ENCODE measurements at places on chromosomes 7 and 10. TPM values are rescaled to one million over a fixed set of nuclear protein-coding genes. Genes with fewer than 3 reads are reported as not detected.

NKX1-2 gene
- total RNA-seq: not detected

- no peak for DNase-seq
Measured at GRCh38 chr7:71144963-71145362, 13.0 kb downstream of the GALNT17 start.

DNA sequence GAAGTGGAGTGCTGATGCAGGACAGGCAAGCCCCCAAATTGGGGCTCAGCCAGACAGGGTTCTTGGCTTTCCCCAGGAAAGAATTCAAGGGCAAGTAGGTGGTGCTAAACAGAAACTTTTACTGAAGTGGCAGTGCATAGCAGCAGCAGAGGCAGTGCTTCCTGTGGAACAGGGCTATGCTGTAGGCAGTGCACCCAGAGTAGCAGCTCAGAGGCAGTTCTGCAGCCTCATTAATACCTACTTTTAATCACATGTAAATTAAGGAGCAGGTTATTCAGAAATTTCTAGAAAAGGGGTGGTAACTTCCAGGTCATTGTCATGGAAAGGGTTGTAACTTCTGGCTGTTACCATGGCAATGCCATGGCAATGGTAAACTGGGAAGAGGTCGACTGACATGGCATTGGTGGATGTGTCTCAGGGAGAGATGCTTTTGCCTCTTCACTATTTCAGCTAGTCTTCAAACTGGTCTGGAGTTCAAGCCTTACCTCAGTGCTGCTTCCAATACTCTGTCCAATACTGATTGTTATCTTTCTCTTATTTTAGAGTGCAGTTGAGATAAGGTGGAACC, 29.2 kb downstream of the PRSS58 start:
- DNase-seq: no peak

- DNase-seq: no peak
Measured at GRCh38 chr7:80414331-80414730, 97.5 kb downstream of the GNAT3 start.

Measured in kidney (tissue), 22 donors.